ENCODE measurements at places on chromosomes 5 and 9.

- no peak for DNase-seq
These were observed 19.3 kb downstream of the RAD50 start for GRCh38 chr5:132576123-132576522.

DNA sequence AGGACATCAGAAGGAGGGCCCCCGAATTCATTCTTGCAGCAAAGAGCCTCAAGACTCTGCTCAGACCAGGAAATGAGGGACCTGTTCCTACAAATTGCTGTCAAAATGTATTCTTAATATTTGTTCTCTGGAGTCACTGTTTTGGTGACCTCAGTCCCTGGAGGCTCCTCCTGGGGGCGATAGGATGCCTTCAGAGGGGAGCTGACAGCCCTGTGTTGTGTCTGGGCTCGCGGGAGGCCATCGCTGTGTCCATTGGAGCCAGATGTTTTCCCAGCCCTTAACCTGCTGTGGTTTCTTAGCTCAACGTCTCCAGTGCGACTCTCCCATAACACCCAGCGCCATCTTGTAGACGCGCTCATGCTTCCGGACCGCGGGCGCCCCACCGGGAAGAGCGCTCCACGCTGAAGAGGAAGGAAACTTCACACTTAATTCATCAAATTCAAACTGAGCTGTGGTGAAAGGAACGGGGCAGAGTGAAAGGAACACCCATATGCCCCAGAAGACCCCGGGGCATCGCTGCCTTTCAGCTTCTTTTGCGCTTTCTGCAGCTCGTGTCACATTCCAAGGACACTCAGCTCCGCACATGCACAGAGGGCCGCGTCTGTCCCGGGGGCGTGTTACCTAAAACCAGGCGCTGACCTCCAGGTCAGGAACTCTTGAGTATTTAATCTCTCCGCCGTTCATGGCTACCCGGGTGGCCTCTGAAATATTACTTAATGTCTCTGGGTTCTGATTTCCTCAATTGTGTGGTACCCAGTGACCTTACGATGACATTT lies 112.3 kb upstream of the GDNF start:
- DNase-seq = no peak

- no peak for DNase-seq
These were observed 2.7 kb downstream of the LCN9 start for GRCh38 chr9:135665795-135666189.

GRCh38 chr9:16331031-16331430 lies 539.4 kb downstream of the BNC2 start:
- no peak for DNase-seq

GRCh38 chr5:159698322-159698721 lies 218.0 kb upstream of the ADRA1B start:
- no peak for DNase-seq

GRCh38 chr9:88355166-88355565 lies 33.1 kb upstream of the SPIN1 start:
- DNase-seq = no peak

GRCh38 chr9:15642369-15642962 lies 89.6 kb downstream of the CCDC171 start:
- no peak for DNase-seq

GRCh38 chr5:118902656-118903438 lies 85.5 kb downstream of the DTWD2 start:
- peak; percentile 77 for DNase-seq

DNA sequence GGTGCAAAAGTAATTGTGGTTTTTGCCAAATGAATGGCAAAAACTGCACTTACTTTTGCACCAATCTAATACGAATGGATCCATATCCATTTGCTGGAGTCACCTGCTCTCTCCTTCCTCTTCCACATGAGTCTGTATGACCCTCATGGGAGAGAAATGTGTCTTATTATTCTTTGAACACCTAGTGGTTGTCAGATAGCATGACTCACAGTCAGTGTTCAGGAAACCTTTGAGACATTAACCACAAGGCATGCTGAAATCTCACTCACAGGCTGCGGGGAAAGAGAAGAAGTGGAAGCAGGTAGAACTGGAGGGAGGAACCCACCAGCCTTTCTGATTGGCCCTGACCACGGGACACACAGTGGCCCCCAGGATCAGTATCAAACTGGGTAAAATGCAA lies 222.8 kb upstream of the KLF4 start:
- DNase-seq = no peak

- DNase-seq = no peak
These were observed 230.6 kb downstream of the EBF1 start for GRCh38 chr5:158869092-158869491.

DNA sequence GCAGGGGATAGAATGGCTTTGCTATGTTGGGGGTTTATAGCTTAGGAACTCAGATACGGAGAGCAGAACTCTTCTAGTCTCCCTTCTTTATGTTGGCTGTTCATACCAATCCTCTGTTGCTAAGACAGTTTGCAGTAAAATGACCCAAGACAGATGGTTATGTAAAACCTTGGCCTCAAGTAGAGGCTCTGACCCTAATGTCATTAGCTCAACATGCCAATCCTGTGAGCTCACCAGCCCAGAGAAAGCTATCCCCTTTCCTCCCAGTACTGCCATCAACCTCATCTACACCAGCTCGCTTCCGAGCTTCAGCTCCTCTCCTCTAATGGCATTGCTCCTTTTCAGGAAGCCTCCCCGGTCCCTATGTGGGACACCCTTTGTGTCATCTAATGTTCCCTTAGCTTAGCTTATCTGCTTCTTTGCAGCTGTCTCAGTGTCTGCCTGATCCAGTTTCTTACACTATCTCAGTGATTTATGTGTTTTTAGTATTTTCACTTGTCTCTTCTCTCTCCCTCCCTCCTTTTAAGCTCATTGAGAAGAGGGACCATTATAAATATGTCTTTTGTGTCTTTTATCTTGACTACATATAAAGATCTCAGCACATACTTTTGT lies 281.3 kb upstream of the CLINT1 start:
- peak; percentile 38 for DNase-seq

DNA sequence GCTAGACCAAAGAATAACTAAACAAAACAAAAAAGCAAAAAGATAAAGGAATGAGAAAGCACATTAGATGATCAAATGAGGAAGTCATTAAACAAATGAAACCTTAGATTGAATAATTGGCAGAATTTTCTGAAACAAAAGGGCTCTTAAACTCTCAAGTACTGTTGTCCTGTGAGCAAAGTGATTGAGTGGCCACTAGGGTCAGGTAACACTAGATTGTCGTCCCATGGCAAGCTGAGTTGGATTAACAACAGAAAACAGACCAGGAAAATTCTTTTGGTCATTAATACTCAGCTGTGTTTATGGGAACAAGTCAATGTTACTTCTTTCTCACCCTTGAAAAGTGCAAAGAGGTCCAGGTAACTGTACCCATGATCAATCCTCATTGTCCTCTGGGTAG lies 81.6 kb upstream of the MRPS30 start:
- DNase-seq = no peak

GRCh38 chr5:124806373-124807077 lies 60.1 kb upstream of the ZNF608 start:
- peak; percentile 21 for DNase-seq

GRCh38 chr9:24502206-24502937 lies 43.3 kb downstream of the IZUMO3 start:
- peak; percentile 87 for DNase-seq

- DNase-seq = no peak
These were observed 706.7 kb upstream of the PTPRD start for GRCh38 chr9:11319538-11319937.

GRCh38 chr5:71483355-71483754 lies 27.9 kb downstream of the BDP1 start:
- no peak for DNase-seq

GRCh38 chr5:99176186-99176585 lies 247.4 kb upstream of the CHD1 start:
- no peak for DNase-seq

DNA sequence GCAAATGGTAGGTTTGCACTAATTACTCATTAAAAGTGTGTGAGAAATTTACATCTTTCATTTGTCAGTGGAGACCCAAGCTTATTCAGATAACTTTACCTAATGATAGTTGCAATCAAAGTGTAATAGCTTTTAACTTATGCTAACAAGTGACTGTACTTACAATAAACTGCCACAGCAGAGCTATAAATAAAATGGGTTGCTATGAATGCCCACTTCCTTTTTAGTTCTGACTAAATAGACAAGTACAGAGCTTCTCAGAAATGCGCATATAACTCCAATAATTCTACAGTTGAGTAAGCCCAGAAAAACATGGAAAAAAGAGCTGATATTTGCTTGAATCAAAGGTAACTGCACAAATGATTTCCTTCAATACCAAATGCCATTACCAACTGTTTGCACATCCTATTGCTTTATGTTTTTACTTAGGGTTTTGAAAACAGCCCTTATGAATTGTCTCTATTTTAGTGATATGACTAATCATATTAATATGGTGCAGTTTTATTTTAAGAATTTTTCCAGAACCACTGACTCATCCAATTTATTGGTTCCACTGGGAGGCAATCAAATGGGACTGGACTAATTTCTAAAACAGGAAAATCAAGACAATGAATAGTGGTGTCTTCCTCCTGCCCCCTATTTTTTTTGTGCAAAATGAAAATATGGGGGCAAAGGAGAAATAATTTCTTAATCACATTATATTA lies 84.1 kb downstream of the PPP2R2B start:
- DNase-seq = no peak

- DNase-seq = no peak
These were observed 127.0 kb downstream of the TENT4A start for GRCh38 chr5:6840136-6840793.

Measured in NCI-H524 treated with DMSO at 0.1 percent for 48 hours (cell line).